ENCODE measurements at places on chromosomes 3 and 15. TPM values are rescaled to one million over a fixed set of nuclear protein-coding genes. Genes with fewer than 3 reads are reported as not detected.

AGBL1 gene
- total RNA-seq, result not detected

VPS13C gene
- 21.7 TPM for total RNA-seq

CLRN1 gene
- not detected for total RNA-seq

NME9 gene
- not detected for total RNA-seq

SEMA3G gene
- total RNA-seq, result not detected

DUOX1 gene
- total RNA-seq, result 0.32 TPM

KNL1 gene
- 14.5 TPM for total RNA-seq

GABRA5 gene
- total RNA-seq, result 0.22 TPM

TMEM202 gene
- total RNA-seq, result not detected

PML gene
- 74.7 TPM for total RNA-seq

Measured in GM23248 (cell line).